Heart right ventricle (tissue), 16 donors: ENCODE measurements at places on chromosomes 12 and 14. TPM values are rescaled to one million over a fixed set of nuclear protein-coding genes. Genes with fewer than 3 reads are reported as not detected.

GRCh38 chr14:96198430-96199130, 6.1 kb upstream of the BDKRB2 start:
- no peak for DNase-seq

PTPRQ gene
- polyA plus RNA-seq: not detected

- no peak for DNase-seq
These were observed 71.8 kb downstream of the CCDC60 start for GRCh38 chr12:119406308-119406707.

GUCY2C gene
- polyA plus RNA-seq: 0.01 TPM

DNA sequence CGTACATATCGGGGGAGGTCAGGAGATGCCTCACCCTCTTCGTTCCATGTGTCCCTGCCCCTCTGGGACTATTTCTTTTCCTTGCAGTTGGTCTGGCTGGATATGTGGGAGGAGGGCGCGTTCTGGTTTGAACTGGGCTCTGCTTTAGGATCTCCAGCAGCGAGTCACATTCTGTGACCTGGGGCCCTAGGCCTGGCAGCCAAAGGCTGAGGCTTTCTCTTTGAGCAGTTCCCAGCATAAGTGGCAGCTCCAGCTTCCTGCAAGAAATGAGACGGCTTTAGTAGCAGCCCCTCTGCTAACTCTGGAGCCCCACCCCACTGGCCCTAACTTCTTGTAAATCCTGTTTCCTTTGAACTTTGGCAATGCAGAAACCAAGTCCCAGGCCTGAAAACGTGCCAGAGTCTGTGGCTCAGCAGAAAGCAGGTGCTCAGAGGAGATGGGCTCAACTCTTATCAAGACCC, 274.8 kb downstream of the DPF3 start:
- no peak for DNase-seq

- DNase-seq: no peak
These were observed 70.3 kb downstream of the SLC15A4 start for GRCh38 chr12:128753438-128753837.

KRT71 gene
- polyA plus RNA-seq: not detected

DNA sequence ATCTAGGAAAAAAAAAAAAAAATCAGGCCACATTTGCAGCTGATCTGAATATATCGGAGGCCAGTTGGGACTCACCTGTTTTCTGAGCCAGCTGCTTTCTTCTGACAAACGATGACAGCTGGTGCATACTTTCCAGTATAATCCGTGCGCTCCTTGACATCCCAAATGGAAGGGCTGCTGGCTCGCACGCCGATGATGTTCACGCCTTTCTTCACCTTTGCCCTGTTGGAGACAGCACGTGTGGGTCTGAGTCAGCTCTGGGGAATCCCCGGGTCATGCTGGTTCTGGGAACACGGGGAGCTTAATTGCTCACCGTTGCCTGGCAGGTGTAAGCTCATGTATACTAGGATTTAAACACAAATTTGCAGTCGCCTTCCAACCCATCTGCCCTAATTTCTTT, 372.8 kb downstream of the TMEM132D start:
- no peak for DNase-seq

DNA sequence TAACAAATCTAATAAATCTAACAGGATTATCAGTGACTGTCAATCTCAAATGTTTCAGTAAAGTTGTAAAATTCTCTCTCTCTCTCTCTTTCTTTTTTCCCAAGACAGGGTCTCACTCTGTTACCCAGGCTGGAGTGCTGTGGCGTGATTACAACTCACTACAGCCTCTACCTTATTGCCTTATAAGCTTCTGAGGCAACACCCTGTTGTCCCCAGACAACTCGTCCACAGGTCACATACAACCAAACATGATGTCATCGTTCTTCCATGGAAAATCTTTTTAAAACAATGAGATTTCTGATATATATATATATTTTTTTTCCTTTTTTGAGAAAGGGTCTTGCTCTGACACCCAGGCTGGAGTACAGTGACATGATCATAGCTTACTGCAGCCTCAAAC, 151.4 kb upstream of the RGS6 start:
- no peak for DNase-seq

GRCh38 chr12:29734734-29735133, 49.0 kb downstream of the TMTC1 start:
- no peak for DNase-seq

DNA sequence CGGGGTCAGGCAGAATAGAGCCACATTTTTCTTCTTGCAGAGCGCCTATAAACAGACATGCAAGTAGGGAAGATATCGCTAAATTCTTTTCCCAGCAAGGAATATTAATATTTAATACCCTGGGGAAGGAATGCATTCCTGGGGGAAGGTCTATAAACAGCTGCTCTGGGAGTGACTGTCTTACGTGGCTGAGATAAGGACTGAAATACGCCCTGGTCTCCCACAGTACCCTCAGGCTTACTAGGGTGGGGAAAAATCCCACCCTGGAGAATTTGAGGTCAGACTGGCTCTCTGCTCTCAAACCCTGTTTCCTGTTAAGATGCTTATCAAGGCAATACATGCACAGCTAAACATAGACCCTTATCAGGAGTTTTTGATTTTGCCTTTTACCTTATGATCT, 262.3 kb downstream of the CEP128 start:
- no peak for DNase-seq

DNA sequence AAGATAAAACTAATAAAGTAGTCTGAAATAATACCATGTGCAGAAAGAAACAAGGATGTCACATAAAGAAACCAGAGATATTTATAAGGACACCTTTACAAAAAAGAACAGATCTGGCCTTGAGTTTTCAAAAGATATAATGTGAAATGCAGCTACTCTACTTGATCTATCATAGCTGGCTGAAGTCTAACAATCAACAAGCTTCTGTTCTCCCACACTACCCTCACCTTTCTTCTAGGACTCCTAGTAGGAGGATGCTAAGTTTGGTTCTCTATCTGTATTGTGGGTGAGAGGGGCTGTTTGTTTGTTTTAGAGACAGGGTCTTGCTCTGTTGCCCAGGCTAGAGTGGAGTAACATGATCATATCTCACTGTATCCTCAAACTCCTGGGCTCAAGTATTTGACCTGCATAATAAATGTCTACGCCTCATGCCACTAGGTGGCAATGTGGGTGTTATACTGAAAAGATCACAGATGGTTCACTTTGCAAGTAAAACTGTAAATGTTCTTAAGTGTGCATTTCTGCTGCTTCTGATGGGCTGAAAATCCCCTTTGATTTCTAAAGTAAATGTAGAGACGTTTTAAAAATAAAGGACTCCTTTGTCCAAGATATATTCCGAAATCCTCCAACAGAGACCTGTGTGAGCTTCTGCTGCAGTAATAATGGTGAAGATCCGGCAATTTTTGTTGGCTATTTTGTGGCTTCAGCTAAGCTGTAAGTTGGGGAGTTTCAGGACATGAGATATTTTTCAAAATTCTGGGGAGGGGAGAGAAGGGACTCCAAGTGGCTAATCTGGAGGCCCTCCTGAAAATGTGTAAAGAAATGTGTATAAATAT, 269.3 kb downstream of the DAD1 start:
- peak; percentile 59 for DNase-seq

GRCh38 chr14:26531894-26532293, 65.9 kb downstream of the NOVA1 start:
- DNase-seq: no peak

DNA sequence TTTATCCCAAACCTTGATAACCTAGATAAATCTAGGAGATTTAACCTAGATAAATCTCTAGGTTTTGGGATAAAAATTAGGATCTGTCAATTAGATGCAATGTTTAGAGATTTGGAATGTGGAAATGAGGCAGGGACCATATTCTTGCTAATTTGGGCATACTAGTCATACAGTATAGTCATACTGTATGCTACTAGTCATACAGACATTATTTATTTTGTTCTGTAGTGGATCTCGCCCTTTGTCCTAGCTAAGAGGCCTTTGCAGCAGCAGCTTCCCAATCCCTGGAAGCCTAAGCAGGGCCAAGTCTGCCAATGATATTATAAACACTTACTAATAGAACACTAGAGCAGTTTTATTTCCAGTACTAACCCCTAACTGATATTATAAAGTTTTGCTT, 136.4 kb downstream of the CEP128 start:
- DNase-seq: no peak

- DNase-seq: no peak
These were observed 2.3 kb downstream of the SLC48A1 start for GRCh38 chr12:47775100-47775911.

GRCh38 chr12:1592444-1593173, 1.8 kb downstream of the FBXL14 start:
- peak; percentile 31 for DNase-seq

DNA sequence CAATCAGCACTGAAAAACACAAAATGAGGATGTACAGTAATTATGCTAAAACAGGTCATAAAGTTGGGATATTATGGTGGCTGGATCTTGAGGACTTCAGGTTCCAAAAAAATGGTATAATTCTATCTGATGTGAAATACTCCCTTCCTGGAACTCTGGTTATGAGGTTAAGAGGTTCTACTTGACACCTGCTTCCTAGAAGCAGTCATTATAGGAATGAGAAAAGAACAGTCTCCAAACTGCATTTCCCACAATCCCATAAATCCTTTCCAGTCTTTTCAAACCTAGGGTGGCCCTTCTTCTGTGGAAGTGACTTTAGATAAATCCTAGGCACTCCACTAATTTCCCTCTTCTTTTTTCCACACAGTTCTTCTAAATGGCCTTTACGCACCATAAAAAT, 63.7 kb upstream of the OR10AD1 start:
- no peak for DNase-seq

DNA sequence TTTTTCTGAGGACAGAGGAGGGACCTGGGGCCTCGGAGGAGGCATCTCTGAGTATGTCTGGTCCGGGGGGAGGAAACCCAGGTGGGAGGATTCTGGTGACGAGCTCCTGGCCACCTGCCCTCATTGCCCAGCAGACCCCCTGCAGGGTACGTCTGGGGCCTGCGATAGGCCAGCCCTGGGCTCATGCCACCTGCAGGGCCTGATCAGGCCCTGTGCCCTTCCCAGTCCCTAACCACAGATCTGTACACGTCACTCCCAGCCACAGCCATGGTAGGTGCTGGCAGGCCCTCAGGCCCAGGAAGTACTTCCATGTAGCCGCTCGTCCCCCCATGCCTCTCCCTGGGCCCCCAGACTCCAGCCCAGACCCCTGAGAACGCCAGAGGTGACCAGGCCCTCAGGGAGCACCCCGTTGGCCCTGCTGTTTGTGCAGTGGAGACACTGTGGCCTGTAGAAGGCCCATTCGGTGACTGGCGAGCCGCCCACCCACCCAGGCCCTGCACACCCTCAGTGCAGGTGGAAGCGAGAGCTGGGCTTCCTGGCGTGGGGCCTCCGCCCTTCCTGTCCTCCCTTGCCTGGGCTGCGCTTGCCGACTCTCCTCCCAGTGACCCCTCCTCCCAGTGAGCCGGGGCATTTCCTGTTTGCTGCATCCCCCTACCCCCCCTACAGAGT, 5.7 kb downstream of the INF2 start:
- DNase-seq: peak; percentile 70

- no peak for DNase-seq
These were observed 87.3 kb upstream of the E2F7 start for GRCh38 chr12:77152623-77153193.

GRCh38 chr12:16608946-16609539, 3.1 kb upstream of the LMO3 start:
- no peak for DNase-seq

- DNase-seq: peak; percentile 77
These were observed 1.6 kb downstream of the CTDSP2 start for GRCh38 chr12:57844709-57845477.

ACOT6 gene
- polyA plus RNA-seq: not detected

PTPRR gene
- polyA plus RNA-seq: 0.44 TPM
